ENCODE measurements at places on chromosomes 2 and 18.

- no peaks in the 10 kb centered on the region for H3K4me1 ChIP-seq
- H3K27me3 ChIP-seq: peaks cover 4% of the 10 kb centered on the region
- H3K4me3 ChIP-seq: no peak overlapping the region
- no peak for DNase-seq
- no peaks in the 10 kb centered on the region for H3K36me3 ChIP-seq
Measured at GRCh38 chr2:220959391-220959802, 612.7 kb downstream of the EPHA4 start.

DNA sequence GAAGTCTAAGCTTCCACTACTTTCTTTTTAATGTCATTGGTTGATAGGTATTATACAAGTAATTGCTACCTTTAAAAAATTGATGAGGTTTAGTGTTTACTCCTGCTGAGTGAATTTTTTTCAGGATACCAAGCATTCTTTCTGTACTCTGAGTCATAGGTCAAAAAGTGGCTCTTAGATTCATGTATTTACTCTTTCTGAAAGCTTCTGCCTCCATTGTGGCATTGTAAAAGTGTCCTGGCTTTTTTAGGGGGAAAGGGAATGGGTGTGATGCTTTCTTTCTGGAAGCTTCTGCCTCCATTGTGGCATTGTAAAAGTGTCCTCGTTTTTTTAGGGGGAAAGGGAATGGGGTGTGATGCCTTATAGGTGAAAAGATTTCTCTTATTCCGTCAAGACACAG lies 286.5 kb downstream of the LPIN1 start:
- no peak overlapping the region for H3K4me3 ChIP-seq
- peak overlapping the region; percentile 43 for H3K27ac ChIP-seq
- H3K27me3 ChIP-seq: no peaks in the 10 kb centered on the region

- H3K27me3 ChIP-seq: no peaks in the 10 kb centered on the region
- peaks cover 2% of the 10 kb centered on the region for H3K36me3 ChIP-seq
- no peak overlapping the region for H3K27ac ChIP-seq
- no peak for DNase-seq
- H3K4me1 ChIP-seq: no peaks in the 10 kb centered on the region
Measured at GRCh38 chr2:210503001-210503623, 26.6 kb upstream of the LANCL1 start.

GRCh38 chr2:45067859-45068570 lies 58.8 kb upstream of the SIX2 start:
- H3K27ac ChIP-seq: no peak overlapping the region
- DNase-seq: no peak
- H3K4me3 ChIP-seq: no peak overlapping the region
- H3K27me3 ChIP-seq: peaks cover 75% of the 10 kb centered on the region
- H3K4me1 ChIP-seq: peaks cover 2% of the 10 kb centered on the region

DNA sequence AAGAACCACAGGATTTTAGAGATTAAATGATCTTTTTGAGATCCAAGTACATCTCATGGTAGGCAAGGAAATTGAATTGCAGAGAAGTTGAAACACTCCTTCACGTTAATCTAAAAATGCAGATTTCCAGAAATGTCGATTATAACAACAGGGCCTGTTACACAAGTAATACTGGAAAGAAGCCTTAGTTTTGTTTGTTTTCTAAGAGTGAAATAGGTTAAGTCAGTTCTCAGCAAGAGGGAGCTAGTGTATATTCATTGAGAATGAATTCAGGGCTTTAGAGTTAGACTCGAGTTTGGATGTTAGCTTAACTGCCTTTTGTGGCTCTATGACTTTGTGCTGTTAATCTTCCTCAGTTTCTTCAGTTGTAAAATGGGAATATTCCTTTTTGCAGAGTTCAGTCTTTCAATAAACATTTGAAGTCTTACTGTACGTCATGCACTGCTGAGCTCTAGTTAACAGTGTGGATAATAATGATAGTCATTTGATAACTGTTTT lies 926 bp downstream of the NDUFV2 start:
- peaks cover 5% of the 10 kb centered on the region for H3K36me3 ChIP-seq
- peak overlapping the region; percentile 99 for H3K27ac ChIP-seq
- DNase-seq: no peak
- H3K27me3 ChIP-seq: no peaks in the 10 kb centered on the region
- H3K4me1 ChIP-seq: peaks cover 60% of the 10 kb centered on the region

- DNase-seq: no peak
- H3K27me3 ChIP-seq: no peaks in the 10 kb centered on the region
- H3K4me3 ChIP-seq: no peak overlapping the region
- H3K27ac ChIP-seq: peak overlapping the region; percentile 16
Measured at GRCh38 chr2:230770804-230771203, 58.2 kb downstream of the CAB39 start.
